ENCODE measurements at places on chromosomes 11 and 22. TPM values are rescaled to one million over a fixed set of nuclear protein-coding genes. Genes with fewer than 3 reads are reported as not detected.
A peak's percentile ranks its signal among the peaks of the same experiment; 100 is the strongest.

DNA sequence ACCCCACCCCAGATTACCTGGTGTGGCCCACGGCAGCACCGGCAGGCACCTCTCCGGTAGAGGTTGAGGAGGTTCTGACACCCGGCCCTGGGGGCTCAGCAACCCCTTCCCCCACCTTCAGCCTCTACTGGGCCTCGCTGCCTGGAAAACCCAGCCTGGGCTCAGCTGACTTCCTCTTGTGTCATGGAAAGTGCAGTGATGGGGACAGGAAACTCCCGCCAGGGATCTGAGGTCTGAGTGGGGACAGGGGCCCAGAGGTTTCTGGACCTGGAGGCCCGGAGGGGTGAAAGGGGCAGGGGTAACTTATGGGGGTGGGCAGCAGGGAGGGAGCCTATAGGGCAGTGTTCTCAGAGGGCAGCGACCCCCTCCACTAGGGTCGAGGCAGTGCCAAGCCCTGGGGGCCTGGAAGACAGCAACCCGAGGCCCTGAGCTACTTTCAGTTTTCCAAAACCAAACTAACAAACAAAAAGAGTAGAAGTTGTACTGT is 10.0 kb upstream of the CD5 start:
- no peak for DNase-seq

DNA sequence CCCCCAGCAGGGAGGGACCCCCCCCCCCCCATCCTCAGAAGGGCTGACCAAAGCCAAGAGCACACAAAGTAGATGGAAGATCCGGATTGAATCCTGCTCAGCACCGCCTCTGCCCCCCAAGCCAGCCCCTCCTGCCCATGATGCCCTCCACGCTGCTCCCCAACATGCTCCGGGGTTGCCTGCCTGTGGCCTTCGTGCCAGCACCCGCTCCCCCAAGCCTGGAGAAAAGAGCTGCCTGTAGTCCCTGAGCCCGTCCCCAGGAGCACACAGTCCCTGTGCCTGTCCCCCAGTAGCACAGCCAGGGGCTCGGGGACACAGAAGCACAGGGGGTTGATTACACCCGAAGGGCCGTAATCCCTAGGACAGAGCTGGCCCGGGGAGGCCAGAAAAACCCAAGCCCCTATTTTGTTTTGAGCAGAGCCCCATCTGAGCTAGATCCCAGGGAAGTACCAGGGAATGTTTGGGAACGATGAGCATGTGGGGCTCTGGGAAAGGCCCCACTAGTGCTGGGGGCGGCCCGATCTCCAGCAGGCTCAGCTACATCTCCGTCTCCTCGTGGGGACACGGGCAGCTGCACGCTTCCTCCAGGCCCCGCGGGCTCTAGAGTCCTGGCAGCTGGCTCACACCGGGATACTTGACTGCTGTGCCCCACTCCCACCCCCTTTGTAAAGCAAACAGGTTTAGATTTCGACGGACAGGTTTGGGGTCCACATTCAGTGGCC is 66.7 kb downstream of the PHF21B start:
- no peak for DNase-seq

Gene ANO5
- total RNA-seq: 2.5 TPM

Gene NXPE4
- not detected for total RNA-seq

Gene ANGPTL5
- 1.3 TPM for total RNA-seq

DNA sequence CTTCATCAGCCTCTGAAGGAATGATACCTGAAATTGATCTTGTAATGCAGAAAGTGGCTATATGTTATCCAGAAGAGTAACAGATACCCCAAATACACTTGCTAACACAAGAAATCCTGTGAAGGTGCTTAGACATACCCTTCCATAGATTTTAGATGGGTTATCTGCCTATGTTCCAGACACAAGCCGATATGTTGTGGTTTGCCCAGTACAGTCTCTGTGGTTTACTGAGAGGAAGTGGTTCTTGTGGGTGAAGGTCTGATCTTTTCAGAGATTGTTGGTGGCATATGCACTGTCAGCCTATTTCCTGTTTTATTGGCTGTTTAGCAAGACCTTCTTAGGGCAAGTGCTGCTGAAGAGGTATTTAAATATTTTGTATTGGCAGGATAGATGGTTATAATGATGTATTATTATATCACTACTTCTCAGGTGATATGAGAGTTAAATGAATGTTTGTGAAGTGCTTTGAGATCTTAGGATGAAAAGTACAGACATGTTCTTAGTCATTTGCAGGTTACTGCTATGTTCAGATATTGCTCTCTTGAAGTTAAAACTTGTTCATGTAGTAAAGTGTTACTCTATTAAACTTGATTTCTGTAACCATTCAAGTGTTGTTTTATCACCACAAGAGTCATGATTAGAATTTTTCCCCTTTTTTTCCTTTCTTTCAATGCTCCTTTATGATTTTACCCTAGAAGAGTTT is 8.2 kb downstream of the ARHGEF12 start:
- no peak for DNase-seq

DNA sequence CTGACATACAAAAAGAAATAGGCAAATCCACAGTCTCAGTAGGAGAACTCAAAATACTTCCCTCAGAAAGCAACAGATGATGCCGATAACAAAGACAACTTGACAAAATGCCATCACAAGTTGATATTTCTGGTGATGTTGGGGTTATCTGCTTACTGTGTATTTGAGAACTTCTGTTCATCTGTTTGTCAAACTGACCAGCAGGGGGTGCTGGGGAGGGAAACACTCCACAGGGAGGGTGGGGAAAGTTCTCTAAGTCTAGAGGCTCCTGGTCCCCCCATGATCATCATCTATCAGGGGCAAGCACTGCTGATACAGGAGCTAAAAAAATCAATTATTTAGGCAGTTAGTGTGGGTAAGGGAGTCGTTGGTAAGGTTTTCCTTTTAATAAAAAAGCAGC is 19.2 kb downstream of the GLYATL1 start:
- no peak for DNase-seq

- no peak for DNase-seq
These were observed 48.7 kb upstream of the SYT13 start for GRCh38 chr11:45334836-45335235.

DNA sequence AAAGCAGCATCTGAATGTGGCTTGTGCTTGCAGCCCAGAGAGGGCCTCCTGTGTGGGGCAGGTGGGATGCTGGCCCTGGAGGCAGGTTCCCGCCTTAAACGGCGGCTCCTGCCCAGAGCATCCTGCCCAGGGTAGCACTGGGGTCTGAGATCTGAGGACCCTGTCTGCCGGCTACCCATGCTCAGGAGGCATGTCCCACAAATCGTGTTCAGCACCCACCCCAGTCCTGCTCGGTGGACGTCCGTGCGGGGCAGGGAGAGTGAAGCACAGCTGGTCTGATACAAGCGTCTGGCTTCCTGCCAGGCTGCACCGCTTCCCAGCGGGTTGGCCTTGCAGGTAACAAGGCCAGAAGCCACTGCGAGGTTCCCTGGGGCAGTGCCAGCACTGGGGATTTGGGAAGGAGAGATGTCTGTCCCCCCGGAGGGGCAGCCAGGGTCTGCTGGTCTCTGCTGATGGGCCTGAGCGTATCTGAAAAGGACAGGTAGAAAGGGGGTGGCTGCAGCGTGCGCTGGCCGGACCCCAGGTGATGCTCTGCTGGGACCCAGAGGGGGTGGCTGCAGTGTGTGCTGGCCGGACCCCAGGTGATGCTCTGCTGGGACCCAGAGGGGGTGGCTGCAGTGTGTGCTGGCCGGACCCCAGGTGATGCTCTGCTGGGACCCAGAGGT is 3.6 kb downstream of the TRABD start:
- no peak for DNase-seq

Gene DDX25
- not detected for total RNA-seq

- peak; percentile 29 for DNase-seq
These were observed 45.8 kb downstream of the OSBPL5 start for GRCh38 chr11:3119141-3119821.

Gene MS4A14
- total RNA-seq: 4.1 TPM

- DNase-seq: no peak
These were observed 194.6 kb downstream of the DDX10 start for GRCh38 chr11:108859510-108859909.

All from aorta (tissue), 5 donors.